ENCODE measurements at places on chromosomes 5 and 9. TPM values are rescaled to one million over a fixed set of nuclear protein-coding genes. Genes with fewer than 3 reads are reported as not detected.

MRPL41 gene
- 17.8 TPM for polyA plus RNA-seq

SMIM27 gene
- 28.8 TPM for polyA plus RNA-seq

PPP1R26 gene
- not detected for polyA plus RNA-seq

SPATA31D4 gene
- not detected for polyA plus RNA-seq

SPOCK1 gene
- not detected for polyA plus RNA-seq

TMC1 gene
- not detected for polyA plus RNA-seq

PFN3 gene
- not detected for polyA plus RNA-seq

BARHL1 gene
- polyA plus RNA-seq, result not detected

FBLL1 gene
- polyA plus RNA-seq, result not detected

TAF11L10 gene
- polyA plus RNA-seq, result not detected

FKBP15 gene
- polyA plus RNA-seq, result 11.8 TPM

NR4A3 gene
- polyA plus RNA-seq, result 5.2 TPM

ADAMTS12 gene
- polyA plus RNA-seq, result not detected

- DNase-seq, result no peak
These were observed 232.3 kb upstream of the TRPM3 start for GRCh38 chr9:71353720-71354119.

- no peak for DNase-seq
These were observed 958 bp downstream of the CD180 start for GRCh38 chr5:67195406-67196275.

DNA sequence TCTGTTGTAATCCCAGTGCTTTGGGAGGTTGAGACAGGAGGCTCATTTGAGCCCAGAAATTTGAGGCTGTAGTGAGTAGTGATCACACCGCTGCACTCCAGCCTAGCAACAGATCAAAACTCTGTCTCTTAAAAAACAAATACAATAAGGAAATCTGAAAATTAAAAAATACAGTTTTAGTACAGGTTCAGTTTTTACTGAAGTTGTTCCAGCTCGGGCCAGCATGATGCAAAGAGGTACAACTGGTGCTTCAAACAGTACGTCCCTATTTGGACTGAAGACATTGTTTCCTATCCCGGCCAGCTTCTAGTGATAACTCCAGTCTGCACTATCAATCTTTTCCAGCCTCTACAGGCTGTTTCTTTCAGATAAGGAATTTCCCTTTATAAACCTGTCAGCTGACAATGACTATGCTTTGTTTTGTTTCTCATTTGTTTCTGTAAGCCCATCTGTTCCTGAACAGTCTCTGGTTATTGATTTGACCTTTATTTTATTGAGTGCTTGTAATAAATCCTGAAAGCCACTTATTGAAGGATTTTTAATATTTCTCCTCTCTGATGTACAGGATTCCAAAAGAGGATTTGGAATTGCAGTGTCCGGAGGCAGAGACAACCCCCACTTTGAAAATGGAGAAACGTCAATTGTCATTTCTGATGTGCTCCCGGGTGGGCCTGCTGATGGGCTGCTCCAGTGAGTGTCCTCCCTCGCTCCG, 41.9 kb downstream of the TJP2 start:
- no peak for DNase-seq

- DNase-seq, result no peak
These were observed 719.3 kb upstream of the ZNF608 start for GRCh38 chr5:125465703-125466102.

- no peak for DNase-seq
These were observed 18.5 kb downstream of the TMEM268 start for GRCh38 chr9:114629563-114630090.

- no peak for DNase-seq
These were observed 73.4 kb upstream of the MELK start for GRCh38 chr9:36499174-36499890.

GRCh38 chr9:22175972-22176545, 167.0 kb upstream of the CDKN2B start:
- no peak for DNase-seq

DNA sequence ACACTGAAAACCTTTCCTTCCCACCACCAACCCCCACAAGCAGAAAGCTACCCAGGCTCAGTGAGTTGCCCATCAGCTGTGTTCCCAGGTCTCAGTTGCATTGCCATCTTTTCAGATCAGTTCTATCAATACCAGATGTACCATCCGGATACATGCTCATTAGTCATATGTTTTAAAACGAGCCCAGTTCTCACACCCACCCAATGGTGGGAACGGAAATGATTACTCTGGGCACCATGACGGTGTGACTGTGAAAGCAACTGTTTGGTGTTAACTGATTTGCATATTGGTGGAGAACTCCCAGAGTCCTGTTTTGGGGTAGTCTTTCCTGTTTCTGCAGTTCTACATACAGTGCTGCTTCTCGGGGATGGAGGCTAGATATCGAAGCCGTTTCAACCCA, 212.3 kb downstream of the TRIM36 start:
- no peak for DNase-seq

DNA sequence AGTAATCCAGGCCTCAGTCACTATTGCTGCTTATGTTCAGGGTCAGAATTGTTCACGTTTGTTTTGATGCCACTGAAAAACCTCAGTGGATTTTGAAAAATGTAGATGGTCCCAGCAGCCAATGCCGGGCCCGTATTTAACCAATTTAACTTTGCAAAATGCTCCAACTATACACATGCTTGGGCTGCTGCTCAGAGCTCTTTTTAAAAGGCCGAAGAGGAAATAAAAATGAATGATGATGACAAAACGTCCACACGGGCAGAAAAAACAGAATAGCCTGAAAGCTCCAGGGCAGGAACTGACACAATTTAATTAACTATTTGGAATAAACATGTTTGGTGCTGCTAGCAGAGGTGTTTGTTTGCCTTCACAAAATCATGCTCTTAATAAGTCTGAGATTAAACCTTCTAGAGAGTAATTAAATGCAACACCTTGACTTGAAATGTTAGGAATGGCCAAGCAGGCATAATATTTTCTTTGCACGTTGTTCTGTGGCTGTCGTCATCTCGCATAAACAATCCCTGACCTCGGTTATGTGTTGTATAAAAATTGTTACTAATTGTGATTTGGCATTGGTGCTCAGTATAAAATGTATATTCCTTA, 152.7 kb downstream of the SLIT3 start:
- no peak for DNase-seq

DNA sequence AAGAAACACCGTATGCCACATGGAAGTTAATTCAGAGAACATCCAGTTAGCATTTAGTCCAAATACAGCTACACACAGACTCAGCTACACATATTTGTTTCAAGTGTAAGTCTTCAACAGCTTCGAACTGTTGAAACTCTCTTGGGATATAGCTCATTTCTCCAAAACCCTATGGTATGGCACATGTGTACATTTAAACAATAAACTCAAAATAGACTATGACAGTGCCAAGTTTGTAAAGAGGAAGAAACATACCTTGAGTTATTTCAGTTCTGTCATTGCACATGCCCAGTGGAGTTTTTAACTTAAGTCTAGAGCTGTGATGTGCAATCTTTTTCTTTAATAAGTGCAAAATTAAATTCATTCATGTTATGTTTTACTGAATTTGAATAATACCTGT, 155.1 kb upstream of the RAI14 start:
- no peak for DNase-seq

- no peak for DNase-seq
These were observed 51.2 kb downstream of the SCAMP1 start for GRCh38 chr5:78411586-78411985.

GRCh38 chr5:132500244-132500930, 9.8 kb upstream of the IRF1 start:
- no peak for DNase-seq

- DNase-seq, result no peak
These were observed 223.8 kb upstream of the S1PR3 start for GRCh38 chr9:88767504-88767790.

DNA sequence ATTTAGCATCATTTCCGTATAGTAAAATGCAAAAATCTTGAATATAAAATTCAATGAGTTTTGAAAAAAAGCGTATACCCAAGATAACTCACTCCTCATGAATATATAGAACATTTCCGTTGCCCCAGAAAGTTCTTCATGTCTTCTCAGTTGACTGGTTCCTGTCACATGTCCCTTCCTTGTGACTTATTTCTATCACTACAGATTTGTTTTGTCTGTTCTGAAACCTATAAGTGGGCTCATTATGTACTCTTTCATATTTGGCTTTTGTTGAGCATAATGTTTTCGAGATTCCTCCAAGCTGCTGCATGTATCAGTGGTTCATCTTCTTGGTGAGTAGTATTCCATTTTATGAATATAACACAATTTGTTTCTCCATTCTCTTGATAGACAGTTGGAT, 11.0 kb upstream of the HACD4 start:
- DNase-seq, result no peak

- DNase-seq, result no peak
These were observed 12.1 kb downstream of the FAM78A start for GRCh38 chr9:131264231-131264630.

- no peak for DNase-seq
These were observed 90.5 kb downstream of the SH3TC2 start for GRCh38 chr5:148972396-148972795.

DNA sequence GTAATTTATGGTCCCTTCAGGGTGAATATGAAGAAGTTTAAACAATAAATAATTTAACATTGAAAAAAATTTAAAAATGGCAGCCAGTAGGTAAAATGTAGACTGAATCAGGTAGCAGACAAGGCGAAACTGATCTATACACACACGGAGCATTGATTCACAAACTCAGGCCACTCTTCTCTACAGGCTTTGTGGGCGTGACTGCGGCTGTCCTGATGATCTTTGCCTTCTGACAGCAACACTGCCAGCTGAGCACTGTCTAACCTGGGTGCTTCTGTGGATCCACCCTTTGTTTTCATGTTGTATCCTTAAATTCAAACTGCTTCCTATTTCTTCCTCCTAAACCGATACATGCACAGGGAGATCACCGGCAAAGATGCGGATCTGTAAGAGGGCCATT, 315.4 kb upstream of the ADCY2 start:
- DNase-seq, result no peak

- DNase-seq, result no peak
These were observed 25.4 kb downstream of the GPR21 start for GRCh38 chr9:123058834-123059233.

DNA sequence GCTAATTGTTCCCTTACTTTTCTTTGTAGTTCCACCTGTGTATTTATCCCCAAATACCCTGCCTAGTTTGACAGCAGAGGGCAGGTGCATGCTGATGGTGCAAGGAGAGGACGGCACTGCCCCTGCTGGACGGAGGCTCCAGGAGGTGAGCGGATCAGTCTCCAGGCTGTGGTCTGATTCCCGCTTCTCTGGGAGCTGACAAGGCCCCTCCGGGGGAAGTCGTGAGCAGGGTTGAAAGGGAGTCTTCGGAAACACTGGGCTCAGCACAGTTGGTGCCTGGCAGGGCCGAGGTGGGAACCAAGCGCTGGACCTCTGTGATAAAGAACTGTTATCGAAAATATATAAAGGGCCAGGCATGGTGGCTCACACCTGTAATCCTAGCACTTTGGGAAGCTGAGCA, 52.9 kb downstream of the RASGEF1C start:
- DNase-seq, result no peak

DNA sequence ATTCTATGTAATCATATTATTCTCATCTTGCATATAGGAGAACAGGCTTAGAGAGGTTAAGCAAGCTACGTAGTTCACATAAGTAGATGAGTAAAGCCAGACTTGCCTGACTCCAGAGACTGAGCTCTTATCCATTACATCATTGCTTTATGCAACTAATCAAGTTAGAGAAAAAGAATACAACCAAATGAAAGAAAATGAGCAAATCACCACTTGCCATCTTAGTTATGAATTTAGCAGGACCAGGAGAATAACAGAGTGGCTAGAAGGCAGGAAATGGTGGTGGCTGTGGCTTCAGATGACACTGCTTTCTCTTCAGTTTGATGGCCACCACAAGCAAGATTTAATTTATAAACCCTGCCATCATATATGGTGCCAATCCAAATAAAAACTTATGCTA, 26.6 kb downstream of the POC5 start:
- no peak for DNase-seq

- peak; percentile 97 for DNase-seq
These were observed at the start of the genes BRIX1 and RAD1 for GRCh38 chr5:34915139-34915855. Gene BRIX1 (plus strand): TSS chr5:34915711. CDS start chr5:34915739, 28 bp downstream. Gene RAD1 (minus strand): TSS chr5:34915504. CDS start chr5:34914892, 612 bp downstream.

GRCh38 chr5:159844267-159845121, 71.8 kb upstream of the ADRA1B start:
- DNase-seq, result no peak

DNA sequence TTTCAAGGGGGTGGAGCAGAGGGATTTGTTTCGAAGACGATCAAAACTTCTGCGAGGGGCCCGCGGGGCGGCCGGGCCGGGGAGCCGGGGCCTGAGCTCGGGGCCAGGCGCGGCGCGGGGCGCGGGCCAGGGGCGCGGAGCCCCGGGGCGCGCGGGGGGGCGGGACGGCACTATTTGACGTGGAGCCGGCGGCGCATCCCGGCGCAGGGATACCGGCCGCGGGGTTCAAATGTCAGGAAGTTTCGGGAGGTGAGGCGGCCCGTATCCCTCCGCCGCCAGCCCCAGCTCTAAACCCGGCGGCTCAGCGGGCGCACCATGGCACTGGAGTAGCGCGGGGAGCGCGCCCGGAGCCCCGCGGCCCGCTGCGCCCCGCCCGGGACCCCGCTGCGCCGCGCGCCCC, at the start of gene LMX1B:
Gene LMX1B, plus strand, starts transcription at position 278 of the 400 bp plus-strand sequence. CDS start 522 bp downstream, outside the sequence.
- no peak for DNase-seq

DNA sequence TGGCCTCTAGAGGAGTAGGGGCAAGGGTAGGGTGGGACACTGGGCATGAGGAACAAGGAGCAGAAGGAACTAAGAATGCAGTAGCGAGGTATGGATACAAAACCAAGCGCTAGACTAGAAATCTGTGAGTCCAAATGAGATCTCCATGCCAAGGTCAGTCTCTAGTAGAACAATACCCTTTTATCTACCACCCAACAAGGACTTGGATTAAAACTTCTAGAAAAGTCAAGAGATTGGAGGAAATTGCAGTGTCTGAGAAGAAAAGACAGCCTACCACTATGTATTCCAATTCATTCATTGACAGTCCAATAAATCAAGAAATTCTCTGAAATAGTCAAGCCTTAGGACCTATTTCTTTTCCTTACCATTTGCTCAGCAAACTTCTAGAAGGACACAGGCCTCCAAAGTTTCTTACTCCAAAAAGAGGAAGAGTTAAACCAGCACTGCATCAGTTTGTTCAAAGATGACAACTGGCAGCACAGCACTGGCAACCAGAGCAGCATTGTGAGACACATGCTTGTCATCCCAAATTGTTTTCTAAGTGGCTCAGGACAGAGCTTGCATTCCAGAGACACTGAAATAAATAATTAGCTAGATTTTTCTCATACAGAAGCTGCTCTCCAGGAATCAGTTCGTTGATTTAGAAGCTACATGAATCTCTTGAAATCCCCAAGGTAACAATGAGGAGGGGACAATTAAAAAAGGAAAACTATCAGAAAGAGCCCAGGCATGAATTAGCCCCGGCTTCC, 22.6 kb downstream of the ABCA1 start:
- DNase-seq, result no peak

- no peak for DNase-seq
These were observed 12.9 kb upstream of the SLCO6A1 start for GRCh38 chr5:102511666-102512065.

GRCh38 chr9:109745335-109746283, 34.4 kb upstream of the PALM2AKAP2 start:
- no peak for DNase-seq

DNA sequence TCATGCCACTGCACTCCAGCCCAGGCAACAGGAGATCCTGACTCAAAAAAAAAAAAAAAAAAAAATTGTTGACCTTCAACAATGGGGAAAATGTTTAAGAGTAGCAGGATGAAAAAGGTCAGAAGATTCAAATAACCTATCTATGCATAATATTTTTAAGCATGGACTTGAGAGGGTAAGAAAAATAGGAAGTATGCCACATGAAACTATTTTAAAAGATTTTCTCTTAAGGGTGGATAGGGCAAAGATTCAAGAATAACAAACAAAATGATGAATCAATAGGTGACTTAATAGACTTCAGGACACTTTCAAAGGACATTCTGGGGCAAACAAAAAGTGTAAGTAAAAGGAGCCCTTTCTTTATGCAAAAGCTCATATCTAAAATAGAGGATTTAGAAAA, 3.2 kb downstream of the TEX48 start:
- no peak for DNase-seq
